ENCODE measurements at places on chromosomes 1 and 21.

DNA sequence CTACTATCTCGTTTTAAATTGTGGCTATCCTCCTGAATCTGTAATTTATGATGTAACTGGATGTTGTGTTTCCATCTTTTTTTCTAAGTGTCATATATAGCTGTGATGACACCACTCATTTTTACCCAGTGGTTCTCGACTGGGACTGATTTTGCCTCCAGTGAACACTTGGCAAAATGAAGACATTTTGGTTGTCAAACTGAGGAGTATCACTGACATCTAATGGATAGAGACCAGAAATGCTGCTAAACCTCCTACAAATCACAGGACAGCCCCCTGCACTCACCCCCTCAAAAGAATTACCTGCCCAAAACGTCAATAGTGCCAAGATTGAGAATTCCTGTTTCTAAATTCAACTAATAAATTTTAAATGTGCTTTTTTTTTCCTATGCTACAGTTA, 1.9 kb downstream of the TRMT13 start:
- DNase-seq, result no peak

DNA sequence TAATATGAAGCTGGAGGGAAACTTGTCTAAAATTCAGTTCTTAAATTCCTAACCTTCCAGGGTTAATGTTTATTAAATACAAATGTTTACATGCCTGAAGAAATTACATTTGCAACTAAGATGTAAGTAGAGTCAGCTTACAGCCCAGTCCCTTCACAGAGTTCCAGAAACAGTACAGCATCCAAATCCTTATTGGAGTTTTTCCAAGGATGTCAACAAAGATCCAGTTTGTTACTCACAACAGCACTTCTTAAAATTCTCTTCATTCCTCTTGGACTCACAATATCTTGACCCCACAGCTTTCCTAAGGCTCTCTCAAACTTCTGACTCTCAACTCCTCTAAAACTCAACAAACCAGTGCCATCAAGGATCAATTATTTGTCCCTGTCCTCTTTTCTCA, 50.1 kb upstream of the RWDD3 start:
- DNase-seq, result no peak

- DNase-seq, result no peak
These were observed 108.3 kb downstream of the POU2F1 start for GRCh38 chr1:167328816-167329483.

DNA sequence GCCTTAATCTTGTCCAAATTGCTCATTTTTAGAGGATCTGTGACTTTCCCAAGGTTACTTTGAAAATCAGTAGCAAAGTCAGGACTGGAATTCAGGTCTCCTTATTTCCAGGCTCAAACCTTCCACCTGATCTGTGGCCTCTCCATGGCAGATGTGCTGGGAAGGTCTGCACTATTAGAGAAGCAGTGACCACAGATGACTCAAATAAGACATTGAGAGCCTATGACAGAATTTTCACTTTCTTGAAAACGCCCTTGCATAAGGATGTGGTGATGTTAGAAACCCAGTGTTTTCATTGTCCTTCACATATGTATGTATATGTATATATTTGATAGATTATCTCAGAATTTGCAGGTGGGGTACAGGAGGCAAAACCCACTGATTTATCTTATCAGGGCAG, 45.3 kb downstream of the TTC39A start:
- no peak for DNase-seq

GRCh38 chr1:38061883-38062328, 15.3 kb upstream of the POU3F1 start:
- no peak for DNase-seq

DNA sequence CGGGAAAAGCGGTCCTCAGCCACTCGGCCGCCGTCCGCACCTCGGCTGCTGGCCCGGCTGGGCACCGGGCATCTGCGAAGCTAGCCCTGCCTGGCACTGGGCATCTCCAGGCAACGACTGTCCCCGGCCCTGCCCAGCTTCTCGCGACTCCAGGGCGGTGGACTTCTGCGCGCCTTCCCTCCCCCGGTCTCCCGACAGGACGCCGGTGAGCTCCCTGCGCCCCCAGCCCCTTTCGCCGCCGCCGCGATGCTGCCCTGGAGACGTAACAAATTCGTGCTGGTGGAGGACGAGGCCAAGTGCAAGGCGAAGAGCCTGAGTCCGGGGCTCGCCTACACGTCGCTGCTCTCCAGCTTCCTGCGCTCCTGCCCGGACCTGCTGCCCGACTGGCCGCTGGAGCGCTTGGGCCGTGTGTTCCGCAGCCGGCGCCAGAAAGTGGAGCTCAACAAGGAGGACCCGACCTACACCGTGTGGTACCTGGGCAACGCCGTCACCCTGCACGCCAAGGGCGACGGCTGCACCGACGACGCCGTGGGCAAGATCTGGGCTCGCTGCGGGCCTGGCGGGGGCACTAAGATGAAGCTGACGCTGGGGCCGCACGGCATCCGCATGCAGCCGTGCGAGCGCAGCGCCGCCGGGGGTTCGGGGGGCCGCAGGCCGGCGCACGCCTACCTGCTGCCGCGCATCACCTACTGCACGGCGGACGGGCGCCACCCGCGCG, 514 bp downstream of the FAM43B start:
- DNase-seq, result no peak
